SW 1271 (cell line): ENCODE measurements at places on chromosomes 5 and 9.
A peak's percentile ranks its signal among the peaks of the same experiment; 100 is the strongest.

DNA sequence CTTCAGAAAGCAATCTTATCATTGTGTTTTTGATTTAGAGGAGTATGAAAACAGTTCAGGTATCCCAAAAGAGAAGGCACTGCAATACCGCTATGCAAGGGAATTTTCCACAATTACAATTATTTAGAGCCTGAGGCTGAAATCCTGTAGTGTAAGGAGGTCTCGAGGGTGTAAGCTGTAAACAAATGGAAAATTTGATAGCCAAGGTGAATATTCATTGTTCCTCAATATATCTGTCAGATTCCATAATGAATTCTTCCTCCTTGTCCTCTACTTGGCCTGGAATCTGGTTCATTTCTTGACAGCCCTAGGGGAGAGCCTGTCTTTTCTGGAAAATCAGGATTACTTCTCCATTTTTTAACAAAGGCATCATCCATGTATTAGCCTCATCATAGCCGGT, 63.1 kb upstream of the SMARCA2 start:
- no peak for DNase-seq

GRCh38 chr5:151006704-151007334, 13.6 kb upstream of the GPX3 start:
- no peak for DNase-seq

GRCh38 chr5:115749016-115749415, 67.4 kb downstream of the CDO1 start:
- DNase-seq, result no peak

GRCh38 chr5:9782826-9783560, 152.8 kb upstream of the TAS2R1 start:
- DNase-seq, result no peak

GRCh38 chr5:164370841-164371240, 865.4 kb downstream of the MAT2B start:
- DNase-seq, result no peak

- DNase-seq, result no peak
These were observed 6.4 kb downstream of the SPINK4 start for GRCh38 chr9:33246269-33246860.

GRCh38 chr9:134475011-134475790, 148.9 kb downstream of the RXRA start:
- DNase-seq, result no peak

DNA sequence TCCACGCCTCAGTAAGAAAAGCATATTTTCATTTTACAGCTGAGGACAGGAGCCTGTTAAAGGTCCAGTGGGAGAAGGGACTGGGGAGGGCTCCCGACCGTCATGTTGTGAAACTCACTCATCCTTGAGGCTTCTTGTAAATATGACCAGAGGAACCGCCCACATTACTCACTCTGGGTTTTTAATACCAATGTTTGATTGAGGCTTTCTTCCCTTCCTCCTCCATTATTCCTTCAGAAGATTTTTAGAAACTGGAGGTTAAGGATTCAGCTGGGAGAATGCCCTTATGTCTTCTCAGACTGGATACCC, 61.4 kb upstream of the GLRX start:
- no peak for DNase-seq

DNA sequence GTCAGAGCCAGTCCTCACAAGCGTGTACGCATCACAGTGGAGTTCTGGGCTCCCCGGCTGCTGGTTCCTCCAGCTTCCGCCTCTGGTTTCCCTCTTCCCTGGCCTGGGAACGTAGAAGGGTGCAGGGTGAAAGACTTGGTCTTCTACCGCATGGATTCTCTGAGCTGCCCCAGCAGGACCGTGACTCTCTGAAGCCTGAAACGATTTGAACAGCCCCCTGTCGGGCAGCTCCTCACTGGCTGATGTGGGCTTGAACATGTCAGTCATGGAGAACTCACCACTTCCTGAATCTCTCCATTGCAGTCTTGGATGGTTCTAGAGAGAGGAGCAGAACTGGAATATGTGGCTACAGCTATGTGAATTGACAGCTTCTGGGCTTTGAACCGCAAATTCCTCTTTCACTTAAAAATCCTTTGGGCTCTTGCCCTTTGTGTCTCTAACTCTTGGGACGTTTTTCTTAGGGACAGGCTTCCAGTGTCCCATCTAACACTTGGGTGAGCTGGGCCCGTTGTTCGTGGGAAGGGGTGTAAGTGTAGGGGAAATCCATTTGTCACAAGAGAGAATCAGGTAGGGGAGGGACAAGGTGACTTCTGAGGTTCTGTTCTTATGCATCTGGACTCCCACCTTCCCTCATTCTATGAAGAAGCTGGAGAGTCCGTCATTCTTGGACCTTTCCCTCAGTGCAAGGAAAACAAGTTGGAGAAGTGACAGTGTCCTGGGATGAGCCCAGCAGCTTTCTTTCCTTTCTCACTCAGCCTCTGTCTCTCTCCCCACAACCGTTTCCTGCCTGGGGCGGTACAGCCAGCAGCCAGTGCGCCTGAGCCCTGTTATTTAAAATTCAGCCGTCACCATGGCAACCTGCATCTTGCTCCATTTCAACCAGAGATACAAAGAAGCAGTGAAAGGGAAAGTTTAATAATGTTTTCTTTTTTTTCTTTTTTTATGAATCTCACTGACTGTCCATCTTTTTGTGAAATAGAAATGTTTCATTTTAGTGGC, 84.7 kb downstream of the PTTG1 start:
- no peak for DNase-seq

DNA sequence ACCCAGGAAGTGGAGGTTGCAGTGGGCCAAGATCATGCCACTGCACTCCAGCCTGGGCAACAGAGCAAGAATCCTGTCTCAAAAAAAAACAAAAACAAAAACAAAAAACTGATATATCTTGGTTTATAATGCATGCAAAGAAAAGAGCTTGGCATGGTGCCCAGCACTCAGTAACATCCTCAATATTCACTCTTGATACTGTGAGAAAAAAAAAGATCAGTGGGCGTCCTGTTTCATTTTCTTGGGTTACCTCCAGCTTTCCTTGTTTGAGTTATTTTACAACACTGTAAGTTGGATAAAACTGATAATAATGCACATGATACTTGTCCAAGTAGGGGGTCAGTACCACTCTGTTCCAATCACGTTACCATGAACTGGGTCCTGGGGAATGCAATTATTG, 7.8 kb downstream of the PHYHD1 start:
- DNase-seq, result no peak

- no peak for DNase-seq
These were observed 22.0 kb downstream of the ENHO start for GRCh38 chr9:34500623-34501267.

GRCh38 chr9:100803956-100804355, 224.6 kb upstream of the PLPPR1 start:
- DNase-seq, result no peak

- DNase-seq, result no peak
These were observed 85.8 kb downstream of the RIC1 start for GRCh38 chr9:5714501-5715401.

GRCh38 chr9:95776176-95776575, 99.3 kb upstream of the ERCC6L2 start:
- no peak for DNase-seq

DNA sequence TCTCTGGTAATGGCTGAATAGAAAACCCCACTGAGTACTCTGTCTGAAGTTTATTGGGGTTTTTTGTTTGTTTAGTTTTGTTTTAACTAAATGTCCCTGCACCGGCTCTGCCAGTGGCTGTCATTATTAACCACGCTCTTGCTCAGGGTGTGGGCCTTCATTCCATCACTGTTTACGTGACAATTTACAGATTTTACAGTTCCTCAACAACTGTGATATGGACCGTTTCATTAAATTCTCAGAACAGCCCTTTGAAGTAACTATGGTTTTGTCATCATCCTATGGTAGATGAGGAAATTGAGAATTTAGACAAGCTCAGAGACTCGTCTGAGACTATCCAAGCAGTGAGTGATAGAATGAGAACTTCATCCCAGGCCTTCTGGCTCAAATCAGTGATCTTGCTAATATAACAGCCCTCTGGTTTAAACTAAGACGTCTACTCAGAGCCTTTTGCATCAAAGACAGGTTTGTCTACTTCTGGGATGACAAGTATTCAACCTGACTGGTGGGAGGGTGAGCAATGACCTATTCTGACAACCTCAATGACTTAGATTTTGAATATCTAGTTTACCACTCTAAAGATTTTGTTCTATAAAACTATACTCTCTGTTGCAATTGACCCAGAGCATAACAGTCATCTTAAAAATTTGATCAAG, 77.3 kb upstream of the MAP3K1 start:
- no peak for DNase-seq

- DNase-seq, result no peak
These were observed 89.8 kb downstream of the LIFR start for GRCh38 chr5:38466424-38467189.

GRCh38 chr5:161344234-161344633, 202.3 kb downstream of the GABRB2 start:
- no peak for DNase-seq

- no peak for DNase-seq
These were observed 208.4 kb downstream of the CD180 start for GRCh38 chr5:66987949-66988838.

DNA sequence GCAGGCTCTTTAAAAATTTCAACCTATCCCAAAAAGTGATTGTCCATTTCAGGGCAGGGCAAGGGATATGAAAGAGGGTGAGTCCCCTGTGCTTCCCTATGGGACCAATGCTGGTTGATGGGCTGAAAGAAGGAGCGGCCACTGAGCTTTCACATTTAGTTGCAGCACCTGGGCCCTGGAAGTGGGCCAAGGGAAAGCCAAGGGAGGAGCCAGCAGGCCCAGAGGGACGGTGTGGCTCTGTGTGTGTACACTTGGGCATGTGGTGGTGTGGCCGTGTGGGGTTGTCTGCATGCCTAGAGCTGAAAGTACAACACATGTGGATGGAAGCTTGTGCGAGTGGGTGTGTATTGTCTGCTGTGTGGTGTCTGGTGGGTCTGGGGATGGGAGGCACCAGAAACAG, 14.0 kb upstream of the PSMD5 start:
- DNase-seq, result no peak

- no peak for DNase-seq
These were observed 23.2 kb downstream of the STK10 start for GRCh38 chr5:172164769-172165212.

- no peak for DNase-seq
These were observed 139.1 kb upstream of the CLINT1 start for GRCh38 chr5:157997991-157998504.

DNA sequence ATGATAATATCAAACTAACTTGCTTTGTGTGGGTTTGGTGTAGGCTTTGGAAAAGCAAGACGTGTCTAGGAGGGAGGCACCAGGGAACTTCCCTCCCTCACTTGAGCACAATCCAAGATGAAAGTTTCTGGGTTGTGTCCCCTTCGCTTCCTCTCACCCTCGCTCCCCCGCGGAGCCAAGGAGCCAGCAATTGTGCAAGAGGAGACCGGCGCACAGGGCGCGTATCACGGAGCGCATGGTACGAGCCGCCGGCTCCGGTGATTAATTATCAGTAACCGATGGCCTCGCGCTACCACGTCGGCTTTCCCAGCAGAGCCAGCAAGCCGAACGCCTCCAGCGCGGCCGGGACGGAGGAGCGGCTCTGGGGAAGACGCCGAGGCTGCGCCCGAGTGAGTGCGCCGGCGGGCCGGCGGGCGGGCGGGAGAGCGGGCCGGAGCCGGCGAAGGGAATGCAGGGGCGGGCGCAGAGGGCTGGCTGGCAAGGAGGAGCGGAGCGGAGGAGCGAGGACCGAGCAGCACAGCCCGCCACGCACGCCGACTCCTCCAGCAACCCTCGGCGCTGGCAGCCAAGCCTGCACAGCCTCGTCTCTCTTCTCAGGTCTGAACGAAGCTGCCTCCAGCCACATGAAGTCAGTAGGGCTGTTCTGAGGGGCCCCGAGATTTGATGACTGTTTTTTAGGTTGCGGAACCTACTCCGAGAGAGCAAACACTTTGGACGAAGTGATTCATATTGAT, 143.6 kb downstream of the BNC2 start:
- peak; percentile 25 for DNase-seq

- DNase-seq, result no peak
These were observed 5.8 kb upstream of the FCN1 start for GRCh38 chr9:134923466-134923865.

DNA sequence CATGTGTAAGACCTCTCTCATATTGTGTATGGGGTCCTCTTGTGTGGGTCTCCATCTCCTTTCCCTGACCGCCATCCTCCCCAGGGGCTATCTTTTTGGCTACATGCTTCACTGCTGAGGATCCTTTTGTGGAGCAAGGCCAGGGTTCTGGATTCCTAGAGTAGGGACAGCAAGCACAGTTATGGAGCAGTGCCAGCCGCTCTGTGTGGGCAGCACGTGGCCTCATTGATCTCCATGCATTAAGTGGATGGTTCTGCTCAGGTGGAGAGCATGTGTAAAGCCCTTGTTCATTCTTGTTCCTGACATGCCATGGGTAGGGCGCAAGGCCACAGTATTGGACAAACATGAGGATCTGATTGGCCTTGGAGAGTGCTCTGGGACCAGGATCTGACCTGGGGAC, 8.9 kb downstream of the PHF2 start:
- no peak for DNase-seq

DNA sequence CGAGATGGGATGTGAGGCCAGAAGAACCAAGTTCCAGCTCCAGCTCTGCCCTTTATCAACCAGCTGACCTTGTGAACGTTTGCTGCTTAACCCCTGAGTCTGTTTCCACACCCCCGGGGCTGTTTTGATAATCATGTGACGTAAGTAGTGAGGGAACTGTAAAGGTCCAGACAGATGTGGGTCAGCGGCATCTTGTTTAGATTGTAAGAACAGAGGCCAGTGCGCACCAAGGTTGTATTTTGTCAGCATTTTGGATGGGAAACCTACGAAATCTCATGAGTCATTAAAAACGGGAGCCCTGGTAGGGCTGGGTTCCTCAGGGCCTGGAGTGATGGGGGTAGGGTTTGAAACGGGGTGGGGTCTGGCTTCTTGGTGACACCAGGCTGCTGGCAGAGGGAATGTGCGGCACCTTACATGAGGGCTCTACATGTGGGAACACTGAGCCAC, 13.8 kb upstream of the COL15A1 start:
- DNase-seq, result no peak

DNA sequence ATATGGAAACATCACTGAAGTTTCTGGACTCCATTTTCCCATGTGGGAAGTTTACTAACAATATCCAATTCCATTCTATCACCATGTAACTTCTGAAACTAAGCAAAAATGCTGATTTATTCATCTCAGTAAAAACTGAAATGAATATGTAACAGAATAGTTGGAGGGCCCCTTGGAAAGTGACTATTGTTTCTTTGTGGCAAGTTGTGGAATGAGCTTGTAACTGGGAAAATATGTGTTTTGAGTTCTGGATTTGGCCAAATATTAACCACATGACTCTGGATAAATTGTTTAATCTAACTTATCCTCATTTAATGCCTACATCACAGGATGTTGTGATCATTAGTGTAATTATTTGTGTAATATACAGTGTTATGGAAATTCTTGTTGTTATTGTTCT, 619.3 kb downstream of the TLE4 start:
- no peak for DNase-seq

- DNase-seq, result no peak
These were observed 50.8 kb downstream of the DCP2 start for GRCh38 chr5:113027431-113027830.
